ENCODE measurements at places on chromosomes 7 and 10.

GRCh38 chr7:124959676-124960075 is 30.1 kb upstream of the POT1 start:
- DNase-seq = no peak

DNA sequence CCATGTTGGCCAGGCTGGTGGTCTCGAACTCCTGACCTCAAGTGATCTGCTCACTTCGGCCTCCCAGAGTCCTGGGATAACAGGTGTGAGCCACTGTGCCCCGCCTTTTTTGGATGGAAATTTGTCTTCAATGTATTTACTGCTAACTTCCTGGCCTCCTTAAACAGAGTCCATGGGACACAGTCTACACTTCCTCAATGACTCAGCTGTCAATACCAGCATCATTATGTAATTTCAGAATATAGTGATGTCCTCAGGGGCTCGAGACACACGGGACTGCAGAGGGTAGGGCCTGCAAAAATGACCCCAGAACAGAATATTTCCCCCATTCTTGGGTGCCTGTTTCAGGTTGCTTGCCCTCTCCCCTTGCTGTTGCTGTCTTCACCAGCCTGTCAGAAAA is 31.1 kb downstream of the CAMK2G start:
- DNase-seq = no peak

- no peak for DNase-seq
Measured at GRCh38 chr10:23381298-23382040, 36.9 kb upstream of the C10orf67 start.

DNA sequence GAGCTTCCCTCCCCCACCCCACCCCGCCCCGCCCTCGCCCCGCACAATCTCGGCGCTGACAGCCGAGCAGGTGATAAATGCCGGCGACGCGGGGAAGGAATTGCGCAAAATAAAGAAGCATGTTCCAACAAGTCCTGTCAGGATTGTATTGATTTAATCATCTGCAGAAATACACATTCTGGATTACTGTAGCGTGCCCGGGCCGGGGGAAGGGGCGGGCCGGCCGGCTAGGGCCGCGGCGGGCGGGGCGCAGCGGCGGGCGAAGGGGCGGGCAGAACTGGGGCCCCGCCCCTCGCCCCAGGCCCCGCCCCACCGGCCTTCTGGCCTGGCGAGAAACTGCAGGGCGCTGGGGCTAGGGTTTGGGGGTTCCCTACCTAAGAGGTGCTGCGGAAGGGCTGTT is 88.9 kb upstream of the PAX2 start:
- no peak for DNase-seq

DNA sequence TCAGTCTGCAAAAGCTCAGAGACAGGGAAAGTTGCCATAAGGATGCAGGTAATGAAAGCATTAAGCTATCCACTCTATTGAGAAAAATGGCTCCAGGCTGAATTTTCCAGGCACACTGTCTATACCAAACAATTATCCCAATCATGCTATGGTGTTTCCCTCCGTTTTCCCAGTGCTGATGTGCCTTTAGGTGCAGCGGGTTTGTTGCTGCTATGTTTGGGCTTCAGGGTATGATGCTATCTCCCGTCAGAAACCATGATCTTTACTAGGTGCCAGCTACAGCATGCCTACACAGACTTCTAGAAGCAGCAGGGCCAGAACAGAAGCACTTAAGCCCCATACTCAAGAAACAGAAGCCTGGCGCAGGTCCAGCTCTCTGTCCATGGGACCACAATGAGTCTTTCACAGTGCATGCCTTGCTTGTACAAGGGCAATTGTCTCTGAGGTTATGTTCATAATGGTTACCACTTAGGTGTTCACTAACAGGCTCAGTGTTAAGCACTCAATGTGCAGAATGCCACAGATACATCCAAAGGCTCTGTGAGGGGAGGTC is 19.4 kb downstream of the STEAP1B start:
- no peak for DNase-seq

GRCh38 chr10:14296065-14296709 is 34.5 kb downstream of the FRMD4A start:
- DNase-seq = no peak

DNA sequence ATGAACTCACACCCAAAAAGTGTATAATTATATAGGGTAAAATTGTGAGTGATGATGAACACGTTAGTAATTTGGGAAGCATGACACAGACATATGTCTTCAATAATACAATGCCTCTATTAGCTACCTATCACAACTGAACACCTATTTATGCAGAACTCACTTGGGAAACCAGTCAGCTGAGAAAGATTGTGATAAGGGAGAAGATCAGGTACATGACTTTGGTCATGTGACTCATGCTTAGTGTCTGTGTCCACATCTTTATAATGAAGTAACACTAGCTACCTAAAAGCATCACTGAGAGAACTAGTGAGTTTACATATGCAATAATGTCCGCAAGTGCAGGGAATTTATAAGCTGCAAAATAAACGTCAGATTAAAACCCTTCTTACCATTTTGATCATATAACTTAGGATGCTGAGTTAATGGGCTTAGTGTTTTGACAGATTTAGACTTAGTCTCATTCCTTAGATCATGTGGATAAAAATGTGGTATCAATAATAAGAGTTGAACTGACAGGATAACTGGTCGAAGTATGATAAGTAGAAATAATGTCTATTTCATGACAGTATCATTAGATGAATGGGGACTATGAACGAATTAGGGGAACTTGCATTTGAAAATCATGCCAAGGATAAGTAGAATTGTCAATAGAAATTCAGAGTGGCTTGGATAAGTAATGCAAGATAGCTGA is 11.6 kb downstream of the VWDE start:
- no peak for DNase-seq

DNA sequence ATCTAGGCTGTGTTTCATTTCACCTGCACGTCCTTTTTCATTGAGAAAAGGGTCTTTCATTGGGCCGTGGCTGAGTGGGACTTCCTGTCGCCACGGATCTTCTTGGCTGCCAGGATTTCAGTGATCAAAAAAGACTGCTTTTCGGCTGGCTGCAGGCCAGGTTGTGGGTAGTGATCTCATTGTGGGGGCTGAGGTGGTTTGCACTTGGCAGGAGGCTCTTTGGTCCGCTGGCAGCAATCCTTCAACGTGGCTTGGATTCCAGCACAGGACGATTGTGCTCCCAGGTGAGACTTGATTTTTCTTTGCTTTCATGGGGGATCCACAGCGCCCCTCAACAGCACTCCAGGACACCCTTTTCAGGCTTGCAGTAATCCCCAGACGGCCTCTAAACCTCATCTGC is 29.0 kb upstream of the ZNF273 start:
- no peak for DNase-seq

DNA sequence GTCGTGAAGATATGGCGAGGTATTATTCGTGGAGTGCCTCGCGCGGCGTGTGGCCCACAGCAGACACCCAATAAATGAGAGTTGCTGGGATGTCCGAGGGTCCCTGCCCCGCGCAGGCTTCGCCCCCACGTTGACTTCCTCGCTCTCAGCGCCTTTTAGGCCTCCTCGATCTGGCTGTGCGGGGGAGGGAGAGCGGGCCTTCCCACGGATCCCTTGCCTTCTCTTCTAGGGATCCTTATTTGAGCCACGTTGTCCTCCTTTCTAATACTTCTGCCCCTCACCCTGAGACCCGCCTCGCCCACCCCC is 660 bp downstream of the VCL start:
- DNase-seq = no peak

Data from stimulated activated CD8-positive, alpha-beta memory T cell treated with anti-CD3 and anti-CD28 coated beads, Interleukin-7, amount 100 ng/mL, for 1 hour (primary cell).